ENCODE measurements at places on chromosomes 11 and 22.

GRCh38 chr11:460331-461199, 10.5 kb downstream of the PTDSS2 start:
- no peak for DNase-seq

DNA sequence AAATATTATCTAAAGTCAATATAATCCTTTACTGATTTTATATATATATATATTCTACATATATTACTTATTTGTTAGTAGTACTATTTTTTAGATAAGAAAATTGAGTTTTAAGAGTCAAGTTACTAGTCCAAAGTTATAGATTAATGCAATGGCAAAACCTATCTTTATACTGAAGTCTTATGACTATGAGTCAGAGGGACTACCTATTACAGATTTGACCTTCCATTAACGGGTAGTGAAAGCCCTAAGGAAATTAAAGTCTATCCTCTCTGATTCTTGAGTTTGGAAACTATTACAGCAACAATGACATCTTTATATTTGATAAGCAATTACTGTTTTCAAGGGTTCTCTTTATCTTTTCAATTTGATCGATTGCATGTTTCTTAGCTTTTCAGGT, 315.8 kb downstream of the CASP12 start:
- no peak for DNase-seq

GRCh38 chr11:10087186-10087922, 206.7 kb downstream of the SBF2 start:
- DNase-seq: no peak

- no peak for DNase-seq
Measured at GRCh38 chr11:129917231-129917630, 21.9 kb upstream of the NFRKB start.

DNA sequence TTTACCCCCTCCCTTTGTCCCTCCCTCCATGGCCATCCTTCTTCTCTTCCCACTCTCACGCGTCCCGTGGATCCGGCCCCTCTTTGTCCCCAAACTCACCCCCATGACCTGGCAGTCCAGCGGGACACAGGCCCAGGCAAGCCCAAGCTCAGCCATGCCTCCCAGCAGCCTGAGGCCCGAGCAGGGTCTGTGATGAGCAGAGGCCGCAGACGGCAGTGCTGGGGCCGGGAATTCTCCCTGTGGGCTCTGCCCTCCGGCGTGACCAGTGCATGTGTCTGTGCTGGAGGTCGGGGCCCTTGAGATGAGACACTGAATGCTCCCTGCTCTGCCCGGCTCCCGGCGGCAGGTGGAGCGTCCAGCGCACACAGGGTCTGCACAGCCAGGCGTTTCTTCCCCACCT, 237.9 kb downstream of the BRD1 start:
- no peak for DNase-seq

DNA sequence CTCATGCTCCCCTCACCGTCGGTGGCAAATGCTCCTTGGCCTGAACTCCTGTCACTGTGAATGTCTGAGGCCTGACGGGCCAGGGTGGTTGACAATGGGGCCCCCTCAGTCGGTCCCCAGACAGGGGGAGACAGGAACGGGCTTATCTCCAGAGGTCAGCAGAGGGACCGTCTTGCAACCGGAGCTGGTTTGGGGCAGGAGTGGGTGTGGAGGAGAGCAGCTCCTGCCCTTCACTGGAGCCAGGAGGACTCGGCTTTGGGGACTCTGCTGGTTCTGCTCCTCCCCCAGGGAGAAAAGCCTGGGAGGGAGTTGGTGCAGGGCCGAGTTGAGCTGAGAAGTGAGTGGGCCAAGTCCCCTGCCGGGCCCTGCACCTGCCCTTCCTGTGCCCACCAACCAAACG, 354.4 kb downstream of the BRD1 start:
- no peak for DNase-seq

DNA sequence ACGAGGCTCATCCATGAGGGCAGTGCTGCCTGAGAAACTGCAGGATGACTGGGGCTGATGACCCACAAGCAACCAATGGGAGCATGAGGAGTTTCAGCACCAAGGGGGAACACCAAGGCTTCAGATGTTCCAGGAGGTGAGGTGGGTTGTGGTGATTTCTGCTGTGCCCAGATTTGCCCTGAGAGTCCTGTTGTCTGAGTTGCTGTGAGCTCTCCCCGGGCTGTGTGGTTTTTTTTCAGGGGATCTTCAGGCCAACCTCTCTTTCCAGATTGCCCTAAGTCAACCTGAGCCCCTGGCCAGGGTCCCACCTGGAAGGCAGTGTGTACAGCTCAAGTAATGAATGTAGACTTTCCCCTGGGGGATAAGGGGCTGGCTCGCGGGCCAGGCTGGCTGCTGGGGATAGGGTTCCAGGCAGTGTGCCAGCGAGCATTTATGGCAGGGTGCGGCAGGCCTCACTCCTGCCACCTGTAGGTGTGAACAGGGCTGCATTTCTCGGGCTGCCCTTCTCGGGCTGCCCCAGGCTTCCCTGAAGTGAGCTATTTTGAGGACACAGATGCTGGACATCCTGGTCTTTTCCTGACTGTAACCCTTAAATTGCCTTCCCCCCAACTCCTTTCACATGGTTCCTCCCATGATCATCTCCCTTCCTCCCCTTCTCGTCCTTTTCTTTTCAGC, 9.8 kb downstream of the SLC22A6 start:
- DNase-seq: no peak

- no peak for DNase-seq
Measured at GRCh38 chr11:46601129-46601528, 7.3 kb upstream of the AMBRA1 start.

DNA sequence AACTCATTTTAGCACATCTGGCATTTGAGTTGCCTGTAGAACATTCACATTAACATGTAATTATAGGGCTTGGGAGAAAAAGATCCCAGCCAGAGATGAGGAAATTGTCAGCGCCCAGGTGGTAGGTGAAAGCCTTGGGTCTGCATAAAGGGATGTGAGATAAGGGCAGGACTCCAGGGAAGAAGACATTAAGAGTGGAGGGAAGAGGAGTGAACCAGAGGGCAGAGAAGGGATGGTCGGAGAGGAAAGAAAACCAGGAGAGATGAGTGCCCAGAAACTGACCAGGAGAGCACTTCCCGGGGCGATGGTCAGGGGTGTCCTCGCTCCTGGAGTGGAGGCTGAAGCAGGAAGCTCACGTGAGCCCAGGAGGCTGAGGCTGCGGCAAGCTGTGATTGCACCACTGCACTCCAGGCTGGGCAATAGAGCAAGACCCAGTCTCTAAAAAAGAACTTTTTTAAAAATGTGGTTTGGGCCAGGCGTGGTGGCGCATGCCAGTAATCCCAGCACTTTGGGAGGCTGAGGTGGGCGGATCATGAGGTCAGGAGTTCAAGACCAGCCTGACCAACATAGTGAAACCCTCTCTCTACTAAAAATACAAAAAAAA, 20.3 kb upstream of the DGKZ start:
- DNase-seq: no peak

DNA sequence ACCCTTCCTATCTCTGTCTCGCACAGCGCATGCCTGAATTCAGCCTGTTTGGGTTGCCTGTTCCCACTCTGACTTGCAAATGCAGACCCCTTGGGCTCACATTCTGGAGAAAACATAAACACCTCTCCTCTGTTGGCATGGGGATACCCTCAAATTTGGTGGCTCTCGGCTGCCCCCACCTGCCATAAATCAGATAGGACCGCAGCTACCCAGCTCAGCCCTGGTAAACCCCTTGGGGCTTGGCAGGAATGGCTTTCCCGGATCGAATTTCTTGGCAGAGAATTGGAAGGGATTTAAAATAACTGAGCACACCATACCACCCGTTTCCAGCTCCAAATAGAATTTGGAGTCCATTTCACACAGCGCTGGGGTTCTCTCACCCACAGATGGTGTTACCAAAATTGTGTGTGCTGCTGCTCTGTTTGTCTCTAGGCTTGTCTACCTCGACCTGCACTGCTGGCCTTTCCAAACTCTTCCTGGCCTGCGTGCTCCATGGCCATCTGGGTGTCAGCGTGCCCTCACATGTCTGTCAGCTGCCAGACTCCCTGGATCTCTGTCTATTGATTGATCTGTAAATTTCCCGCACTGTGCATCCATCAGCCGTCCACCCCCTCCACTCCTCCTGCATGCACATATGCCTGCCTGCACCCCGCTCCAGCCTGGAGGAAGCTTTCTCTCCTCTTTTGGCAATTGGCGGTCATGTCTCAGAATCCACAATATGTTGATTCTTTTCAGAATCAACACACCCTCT, 134.0 kb downstream of the NTM start:
- no peak for DNase-seq

GRCh38 chr11:126032375-126032774, 30.3 kb downstream of the CDON start:
- no peak for DNase-seq

GRCh38 chr11:121524233-121524631, 71.5 kb upstream of the SORL1-AS1 start:
- DNase-seq: no peak

DNA sequence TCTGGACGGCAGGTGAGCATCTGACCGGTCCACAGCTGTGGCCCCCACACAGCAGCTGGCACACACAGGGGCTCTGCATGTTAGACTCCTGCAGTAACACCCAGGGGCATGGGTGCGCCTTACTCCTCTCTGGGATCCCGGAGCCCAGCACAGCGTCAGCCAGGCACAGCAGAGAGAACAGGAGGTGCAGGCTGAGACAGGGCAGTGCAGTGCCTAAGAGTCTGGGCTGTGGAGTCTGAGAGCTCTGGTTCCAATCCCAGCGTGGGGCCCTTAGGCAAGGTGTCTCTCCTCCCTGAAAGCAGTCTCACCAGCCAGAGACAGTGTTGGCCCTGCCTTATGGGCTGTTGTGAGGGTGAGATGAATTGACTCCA, 2.3 kb downstream of the NUDT8 start:
- no peak for DNase-seq

- DNase-seq: no peak
Measured at GRCh38 chr11:2521733-2522630, 77.2 kb downstream of the KCNQ1 start.

DNA sequence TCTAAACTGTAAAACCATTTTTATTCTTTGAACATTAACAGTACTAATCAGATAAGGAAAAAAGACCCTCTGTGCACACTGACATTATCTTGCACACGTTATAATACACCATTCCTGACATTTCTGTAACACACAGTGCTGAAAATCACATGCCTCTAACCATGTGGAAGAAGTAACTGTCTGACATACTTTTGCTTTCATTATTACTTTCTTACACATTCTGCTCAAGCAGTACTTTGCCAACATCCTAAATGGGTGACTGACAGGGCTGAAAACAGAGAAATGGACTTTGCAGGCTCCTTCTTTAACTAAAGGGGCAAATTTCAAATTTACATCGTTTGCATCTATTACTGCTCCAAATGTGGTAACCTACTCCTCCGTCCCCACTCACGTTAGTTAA, 22.8 kb upstream of the TP53AIP1 start:
- no peak for DNase-seq

GRCh38 chr11:76670485-76671236, at the start of gene LRRC32:
LRRC32 (minus strand) TSS chr11:76670747; CDS start chr11:76665954, 4,793 bp downstream.
- no peak for DNase-seq

- DNase-seq: no peak
Measured at GRCh38 chr22:33014621-33015020, 43.6 kb downstream of the SYN3 start.

GRCh38 chr22:38429499-38430068, 25.4 kb downstream of the KCNJ4 start:
- no peak for DNase-seq

DNA sequence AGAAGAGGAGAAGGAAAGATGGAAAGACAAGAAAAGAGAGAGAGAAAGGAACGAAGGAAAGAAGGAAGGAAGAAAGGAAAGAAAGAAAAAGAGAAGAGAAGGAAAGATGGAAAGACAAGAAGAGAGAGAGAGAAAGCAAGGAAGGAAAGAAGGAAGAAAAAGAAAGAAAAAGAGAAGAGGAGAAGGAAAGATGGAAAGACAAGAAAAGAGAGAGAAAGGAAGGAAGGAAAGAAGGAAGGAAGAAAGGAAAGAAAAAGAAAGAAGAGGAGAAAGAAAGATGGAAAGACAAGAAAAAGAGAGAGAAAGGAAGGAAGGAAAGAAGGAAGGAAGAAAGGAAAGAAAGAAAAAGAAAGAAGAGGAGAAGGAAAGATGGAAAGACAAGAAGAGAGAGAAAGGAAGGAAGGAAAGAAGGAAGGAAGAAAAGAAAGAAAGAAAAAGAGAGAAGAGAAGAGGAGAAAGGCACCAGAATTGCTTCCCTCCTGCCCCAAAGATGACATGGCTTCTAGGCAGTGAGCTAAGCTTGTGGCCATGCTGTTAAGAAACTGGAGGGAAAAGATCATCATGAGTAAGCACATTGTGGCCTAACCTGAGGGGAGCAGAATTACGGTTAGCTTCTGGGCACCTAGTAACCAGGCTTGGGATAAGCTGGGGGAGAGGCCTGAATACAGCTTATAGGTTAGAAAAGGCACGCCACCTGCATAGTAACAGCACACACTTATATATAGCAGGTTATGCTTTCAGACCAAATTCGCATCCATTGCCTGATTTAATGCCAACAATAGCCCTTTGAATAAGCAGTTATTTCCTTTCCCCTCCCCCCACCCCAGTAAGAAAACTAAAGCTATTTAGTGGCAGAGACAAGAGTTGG, 2.3 kb upstream of the ST3GAL4 start:
- DNase-seq: peak; percentile 13

GRCh38 chr11:1826552-1827094, 8.2 kb upstream of the SYT8 start:
- DNase-seq: no peak

DNA sequence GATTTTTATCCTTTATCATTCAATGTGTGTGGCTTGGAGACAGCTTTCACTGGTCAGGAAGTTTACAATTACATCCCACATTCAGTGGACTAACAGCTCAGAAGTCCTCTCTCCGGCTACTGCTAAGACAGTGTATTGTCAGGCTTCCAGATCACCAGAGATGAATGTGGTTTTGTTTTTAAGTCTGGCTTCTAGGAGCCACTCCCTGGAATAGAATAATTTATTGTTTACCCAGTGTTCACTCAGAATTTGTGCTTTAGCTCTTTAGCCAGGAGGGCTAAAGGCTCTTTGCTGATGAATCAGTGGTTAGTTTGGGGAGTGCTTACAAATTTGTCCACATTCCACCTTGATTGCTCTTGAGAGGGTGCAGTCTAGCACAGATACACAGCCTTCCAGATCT, 26.5 kb downstream of the TRIM77 start:
- no peak for DNase-seq

GRCh38 chr22:25573841-25574240, 9.4 kb downstream of the GRK3 start:
- DNase-seq: no peak

GRCh38 chr11:3245071-3245470, 12.9 kb upstream of the MRGPRE start:
- no peak for DNase-seq

GRCh38 chr11:34986883-34987520, 70.6 kb downstream of the PDHX start:
- DNase-seq: no peak

DNA sequence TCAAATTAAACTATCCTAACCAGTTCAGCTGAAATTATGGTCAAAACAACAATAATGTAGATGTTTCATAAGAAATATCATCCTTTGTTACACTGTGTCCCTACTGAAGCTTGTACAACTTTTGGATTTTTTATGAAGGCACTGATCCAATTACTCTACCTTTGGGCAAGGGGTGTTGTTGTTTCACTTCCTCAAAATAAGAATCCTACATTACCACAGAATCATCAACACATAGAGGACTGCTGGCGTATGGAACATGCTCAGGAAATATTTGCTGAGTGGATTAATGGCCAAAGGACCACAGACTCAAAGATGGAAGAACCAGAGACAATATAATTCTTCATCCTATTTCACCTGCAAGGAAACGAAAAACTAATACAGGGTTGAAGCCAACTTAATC, 907.5 kb upstream of the CCDC90B start:
- no peak for DNase-seq

All from stimulated activated CD4-positive, alpha-beta T cell treated with anti-CD3 and anti-CD28 coated beads, Interleukin-2, amount 100 ng/mL, for 48 hours (primary cell).